ENCODE measurements at places on chromosomes 13 and 19. TPM values are rescaled to one million over a fixed set of nuclear protein-coding genes. Genes with fewer than 3 reads are reported as not detected.

GRCh38 chr13:90710164-90710759 is 637.2 kb upstream of the MIR17HG start:
- DNase-seq: no peak

DNA sequence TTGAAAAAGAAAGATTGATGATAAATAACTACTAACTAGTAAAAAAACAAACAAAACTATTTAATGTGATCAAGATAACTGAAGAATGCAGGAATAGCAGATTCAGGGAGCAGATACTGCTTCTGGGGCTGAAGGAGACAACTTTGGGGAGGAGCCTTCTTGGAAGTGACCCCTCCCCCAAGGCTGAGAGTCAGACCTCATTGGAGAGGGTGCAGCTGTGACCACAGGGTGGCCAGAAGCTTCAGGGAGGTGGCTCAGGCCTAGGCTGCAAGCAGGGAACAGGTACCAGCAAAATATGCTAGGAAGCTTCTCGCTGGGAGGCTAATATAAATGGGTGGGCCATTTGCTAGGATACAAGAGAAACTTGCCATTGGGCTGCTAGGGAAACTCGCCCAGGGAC is 149.9 kb downstream of the MYO16 start:
- DNase-seq: no peak

- DNase-seq: no peak
Observed at GRCh38 chr19:28685802-28686201, 527.1 kb downstream of the UQCRFS1 start.

GRCh38 chr13:88919970-88920628 is 1248.9 kb downstream of the SLITRK5 start:
- DNase-seq: no peak

DNA sequence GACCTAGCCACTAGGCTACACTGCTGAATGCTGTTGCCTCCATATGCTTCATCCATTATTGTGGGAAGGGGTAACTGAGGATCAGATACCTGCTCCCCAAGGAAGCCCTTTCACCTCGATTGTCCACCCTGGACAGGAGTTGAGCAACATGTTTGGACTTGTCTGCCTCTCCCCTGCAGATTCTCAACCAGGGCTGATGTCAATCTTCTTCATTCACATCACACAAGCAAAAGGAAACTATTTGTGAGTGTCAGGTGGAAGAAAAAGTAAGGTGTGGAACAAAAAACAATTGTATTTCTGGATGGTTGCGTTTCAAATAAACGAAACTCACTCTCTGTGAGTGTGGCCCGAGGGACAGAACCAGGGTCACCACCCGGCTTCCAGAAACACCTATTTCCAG is 29.5 kb upstream of the MUC16 start:
- no peak for DNase-seq

DNA sequence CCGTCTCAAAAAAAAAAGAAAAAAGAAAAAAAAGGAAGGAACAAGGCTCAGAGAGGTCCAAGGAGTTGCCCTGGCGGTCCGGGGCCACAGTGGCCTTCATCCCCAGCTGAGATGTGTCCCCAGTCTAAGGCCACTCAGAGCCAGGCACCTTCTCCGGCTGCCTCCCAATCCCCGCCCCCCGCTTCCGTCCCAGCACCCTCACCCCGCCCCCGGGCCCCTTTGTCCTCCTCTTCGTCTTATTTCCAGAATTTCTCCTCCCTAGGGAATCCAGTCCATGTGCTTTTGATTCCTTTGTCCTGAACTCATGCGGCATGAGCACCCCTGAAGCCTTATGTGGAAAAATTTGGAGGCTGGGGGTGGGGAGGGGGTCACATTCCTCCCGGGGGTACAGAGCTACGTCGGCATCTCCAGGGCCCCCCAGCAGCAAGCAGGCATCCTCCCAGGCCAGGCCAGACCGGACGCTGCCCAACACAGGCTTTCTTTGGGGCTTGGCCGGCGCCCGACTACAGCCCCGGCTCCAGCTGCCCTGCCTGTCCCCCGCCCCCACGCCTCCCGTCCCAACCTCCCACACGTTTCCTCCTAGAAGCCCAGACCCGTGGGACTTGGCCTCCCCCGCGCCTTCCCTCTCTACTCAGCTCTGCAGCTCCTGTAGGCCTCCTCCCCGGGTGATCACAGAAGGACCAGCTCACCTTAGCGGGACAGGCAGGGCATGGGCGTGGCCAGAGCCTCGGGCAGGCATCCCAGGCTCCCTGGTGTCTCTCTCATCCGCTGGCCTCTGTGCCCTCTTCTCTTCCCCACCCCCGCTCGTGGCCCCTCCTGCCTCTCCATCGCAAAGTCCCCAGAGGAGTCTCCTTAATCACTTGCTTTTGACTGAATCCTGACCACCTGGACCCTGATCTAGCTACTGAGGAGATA is 17.8 kb upstream of the ADGRE5 start:
- DNase-seq: peak; percentile 80

DNA sequence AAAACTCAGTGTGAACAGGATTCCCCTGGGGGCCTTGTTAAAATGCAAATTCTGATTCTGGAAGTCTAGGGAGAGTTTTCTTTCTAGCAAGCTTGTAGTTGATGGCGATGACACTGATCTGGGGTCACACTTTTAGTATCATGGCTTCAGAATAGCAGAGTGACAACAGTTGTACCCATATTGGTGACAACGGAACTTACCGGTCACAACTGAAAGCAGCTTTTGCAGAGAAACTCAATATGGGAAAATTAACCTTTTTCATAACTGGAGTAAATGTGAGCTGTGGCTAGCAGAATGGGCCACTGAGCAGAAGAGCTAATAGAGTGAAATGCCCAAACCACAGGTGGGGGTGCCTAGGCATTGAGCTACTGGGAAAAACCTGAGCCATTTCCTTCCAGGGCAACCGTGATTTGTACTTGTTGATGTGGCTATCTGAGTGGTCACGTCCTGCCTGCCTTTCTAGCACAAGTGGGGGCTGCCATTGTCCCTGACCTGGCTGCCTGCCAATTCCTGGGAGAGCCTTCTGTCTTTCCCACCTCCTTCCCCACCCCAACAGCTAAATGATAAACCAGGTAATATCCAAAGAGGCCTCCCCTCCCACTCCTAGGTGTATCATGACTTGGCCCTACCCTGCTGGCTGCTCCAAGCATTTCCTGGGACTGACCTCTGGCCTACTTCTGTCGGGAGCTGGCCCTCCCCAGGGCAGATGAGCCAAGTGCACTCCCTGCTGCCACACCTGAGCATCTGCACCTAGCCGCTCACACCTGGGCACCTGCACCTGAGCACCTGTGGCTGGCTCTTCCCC is 1.7 kb upstream of the SLC10A2 start:
- DNase-seq: no peak

GRCh38 chr19:19540715-19541515 is 2.9 kb downstream of the CILP2 start:
- no peak for DNase-seq

- DNase-seq: no peak
Observed at GRCh38 chr19:10021863-10022262, 8.6 kb downstream of the RDH8 start.

Gene APOC4
- total RNA-seq: not detected

Gene TEAD2
- 46.4 TPM for total RNA-seq

Gene PCSK4
- 0.33 TPM for total RNA-seq

Gene REEP6
- total RNA-seq: 1.5 TPM

Gene NLRP11
- total RNA-seq: not detected

Gene ZNF470
- 3.5 TPM for total RNA-seq
